ENCODE measurements at places on chromosomes 12 and 14.

- peak; percentile 42 for DNase-seq
Measured at GRCh38 chr14:55354500-55354899, 57.1 kb downstream of the ATG14 start.

- peak; percentile 10 for DNase-seq
Measured at GRCh38 chr14:70073924-70074566, 114.7 kb downstream of the SLC8A3 start.

DNA sequence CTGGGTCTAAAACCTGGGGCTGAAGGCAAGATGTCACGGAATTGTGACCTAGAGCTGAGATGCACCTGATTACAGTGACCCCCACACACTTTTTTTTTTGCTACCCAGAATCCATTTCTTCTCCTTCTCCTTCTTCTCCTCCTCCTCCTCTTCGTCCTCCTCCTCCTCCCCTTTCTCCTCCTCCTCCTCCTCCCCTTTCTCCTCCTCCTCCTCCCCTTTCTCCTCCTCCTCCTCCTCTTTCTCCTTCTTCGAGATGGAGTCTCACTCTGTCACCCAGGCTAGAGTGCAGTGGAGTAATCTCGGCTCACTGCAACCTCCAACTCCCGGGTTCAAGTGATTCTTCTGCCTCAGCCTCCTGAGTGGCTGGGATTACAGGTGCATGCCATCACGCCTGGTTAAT is 19.4 kb upstream of the FLVCR2 start:
- no peak for DNase-seq

- no peak for DNase-seq
Measured at GRCh38 chr14:60594062-60594461, 55.2 kb downstream of the SIX1 start.

DNA sequence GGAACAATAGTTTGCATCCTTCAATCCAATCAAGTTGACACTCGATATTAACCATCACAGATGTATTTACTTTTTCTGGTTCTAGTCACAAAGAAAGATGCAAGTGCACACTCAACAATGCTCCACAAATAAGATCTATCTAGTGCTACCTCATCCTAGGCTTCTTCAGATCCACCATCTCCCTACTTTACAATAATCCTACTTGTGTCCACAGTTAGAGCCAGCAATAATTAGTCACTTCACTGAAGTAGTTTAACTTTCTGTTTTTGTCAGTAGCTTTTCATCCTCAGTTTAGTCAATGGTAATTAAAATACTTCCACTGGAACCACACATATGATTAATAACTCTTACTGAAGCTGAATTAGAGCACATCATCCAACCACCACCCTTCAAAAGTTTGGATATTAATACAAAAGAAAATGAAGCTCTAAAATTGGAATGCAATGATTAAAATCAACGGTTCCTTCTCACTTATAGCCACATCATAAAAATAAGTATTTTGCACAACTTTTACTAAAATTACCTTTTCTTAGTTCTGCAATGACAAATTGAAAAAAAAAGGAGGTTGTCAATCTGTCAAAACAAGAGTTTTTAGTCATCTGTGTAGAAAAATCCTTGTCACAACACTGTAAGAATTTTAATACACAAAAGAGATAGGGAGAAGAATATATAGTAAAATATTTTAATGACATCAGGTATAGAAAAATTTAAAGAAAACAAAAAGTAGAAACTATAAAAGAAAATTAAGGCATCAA is 28.2 kb upstream of the SNRPF start:
- DNase-seq: no peak

- no peak for DNase-seq
Measured at GRCh38 chr12:130097798-130098255, 64.4 kb upstream of the FZD10 start.

- no peak for DNase-seq
Measured at GRCh38 chr12:49039421-49040363, 20.9 kb downstream of the KMT2D start.

DNA sequence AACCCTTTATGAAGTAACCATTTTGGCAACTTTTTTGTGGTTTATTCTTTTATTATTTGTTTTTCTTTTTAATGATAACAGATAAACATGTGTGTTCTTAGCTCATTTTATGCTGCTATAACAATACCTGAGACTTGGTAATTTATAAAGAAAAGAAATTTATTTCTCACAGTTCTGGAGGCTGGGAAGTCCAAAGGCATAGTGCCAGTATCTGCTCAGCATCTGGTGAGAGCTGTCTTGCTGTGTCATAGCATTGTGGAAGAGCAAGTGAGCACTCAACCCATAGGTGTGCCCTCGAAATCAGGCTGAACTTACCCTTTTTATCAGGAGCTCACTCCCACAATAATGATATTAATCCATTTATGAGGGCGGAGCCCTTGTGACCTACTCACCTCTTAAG is 8.0 kb upstream of the SCFD1 start:
- no peak for DNase-seq

- DNase-seq: no peak
Measured at GRCh38 chr14:101992708-101993107, 28.3 kb downstream of the DYNC1H1 start.

DNA sequence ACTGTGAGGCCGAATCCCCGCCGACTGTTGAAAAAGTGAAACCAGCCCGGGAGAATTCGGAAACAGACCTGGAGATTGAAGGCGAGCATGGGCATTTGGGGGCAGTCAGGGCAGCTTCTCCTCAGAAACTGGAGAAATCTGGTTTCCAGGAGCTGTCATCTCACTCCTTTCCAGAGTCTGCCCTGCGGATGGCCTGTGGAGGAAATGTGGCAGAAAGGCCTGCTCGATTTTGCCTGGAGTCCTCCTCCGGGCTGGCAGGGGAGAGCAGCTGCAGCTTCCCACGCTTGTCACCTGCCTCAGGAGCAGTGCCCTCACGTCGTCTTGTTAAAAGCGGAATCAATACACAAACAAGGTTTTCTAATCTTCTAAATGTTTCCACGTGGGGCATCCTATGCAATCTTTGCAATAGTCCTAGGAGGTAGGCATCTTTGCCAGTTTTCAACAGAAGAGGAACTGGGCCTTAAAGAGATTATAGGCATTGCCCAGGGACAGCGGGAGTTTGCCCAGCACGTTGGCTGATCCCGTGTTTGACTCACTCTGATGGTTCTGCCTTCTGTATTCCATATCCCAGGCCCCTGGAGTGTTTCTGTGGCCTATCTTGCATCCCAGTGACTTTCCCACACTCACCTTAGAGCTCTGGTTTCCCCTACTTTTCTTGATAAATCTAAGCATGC is 2.3 kb downstream of the LRRC74A start:
- DNase-seq: no peak

DNA sequence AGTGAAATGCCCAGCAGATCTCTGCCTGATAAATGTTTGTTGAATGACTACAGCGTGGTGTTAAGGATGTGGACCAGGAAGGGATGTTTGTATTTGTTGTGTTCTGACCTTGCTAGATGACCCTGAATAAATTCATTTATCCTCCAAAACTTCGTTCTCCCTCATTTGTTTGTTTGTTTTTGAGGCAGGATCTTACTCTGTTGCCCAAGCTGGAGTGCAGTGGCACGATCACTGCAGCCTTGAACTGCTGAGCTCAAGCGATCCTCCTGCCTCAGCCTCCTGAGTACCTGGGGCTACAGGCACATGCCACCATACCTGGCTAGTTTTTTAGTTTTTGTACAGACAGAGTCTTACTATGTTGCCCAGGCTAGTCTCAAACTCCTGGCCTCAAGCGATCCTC is 96.7 kb downstream of the TSPAN9 start:
- DNase-seq: no peak

- DNase-seq: no peak
Measured at GRCh38 chr12:120791669-120792176, 66.1 kb downstream of the ACADS start.

DNA sequence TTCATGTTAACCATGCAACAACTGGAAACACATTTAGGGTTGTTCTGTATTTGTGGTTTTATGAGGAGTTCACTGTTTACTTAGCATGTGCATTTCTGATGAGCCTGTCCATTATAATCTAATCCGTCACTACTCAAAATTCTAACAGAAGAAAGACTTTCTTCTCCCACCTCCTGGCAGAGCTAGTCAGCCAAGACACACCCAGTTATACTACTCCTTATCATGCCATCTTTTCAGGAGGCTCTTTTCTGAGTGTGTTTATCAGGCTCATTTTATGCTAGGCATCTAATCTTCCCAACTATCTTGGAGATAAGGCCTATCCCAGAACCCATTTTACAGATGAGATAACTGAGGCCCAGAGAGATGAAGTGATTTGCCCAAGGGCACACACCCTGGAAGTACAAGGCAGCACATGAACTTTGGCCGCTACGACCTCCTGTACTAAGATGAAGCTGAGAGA is 10.4 kb upstream of the MED13L start:
- DNase-seq: no peak

DNA sequence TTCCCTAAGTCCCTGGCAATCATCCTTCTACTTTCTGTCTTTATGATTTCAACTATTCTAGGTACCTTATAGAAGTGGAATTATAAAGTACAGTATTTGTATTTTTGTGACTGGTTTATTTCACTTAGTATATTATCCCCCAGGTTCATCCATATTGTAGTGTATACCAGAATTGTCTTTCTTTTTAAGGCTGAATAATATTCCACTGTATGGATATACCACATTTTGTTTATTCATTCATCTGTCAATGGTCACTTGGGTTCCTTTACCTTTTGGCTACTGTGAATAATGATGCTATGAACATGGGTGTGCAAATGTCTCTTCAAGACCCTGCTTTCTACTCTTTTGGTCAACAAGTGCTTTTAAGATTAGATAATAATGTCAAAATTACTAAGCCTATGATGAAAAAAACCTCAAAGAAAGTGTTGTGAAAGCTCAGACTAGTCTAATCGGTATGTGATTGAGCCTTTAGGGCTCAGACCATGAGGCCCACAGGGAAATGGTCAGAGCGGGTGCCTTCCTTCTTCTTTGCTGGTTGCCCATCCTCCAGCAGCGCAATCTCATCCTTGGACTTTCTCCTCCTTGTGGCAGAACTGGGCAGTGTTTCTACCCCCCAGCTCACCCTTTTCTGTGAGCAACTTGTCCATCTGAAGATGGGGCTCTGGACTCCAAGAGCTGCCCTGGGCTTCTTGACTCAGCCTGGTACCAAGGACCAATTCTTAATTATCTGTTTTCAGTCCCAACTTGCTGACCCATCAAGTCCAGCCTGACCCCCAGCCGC is 105.4 kb downstream of the TTC8 start:
- no peak for DNase-seq

- DNase-seq: no peak
Measured at GRCh38 chr14:50864946-50865345, 6.9 kb upstream of the ABHD12B start.

DNA sequence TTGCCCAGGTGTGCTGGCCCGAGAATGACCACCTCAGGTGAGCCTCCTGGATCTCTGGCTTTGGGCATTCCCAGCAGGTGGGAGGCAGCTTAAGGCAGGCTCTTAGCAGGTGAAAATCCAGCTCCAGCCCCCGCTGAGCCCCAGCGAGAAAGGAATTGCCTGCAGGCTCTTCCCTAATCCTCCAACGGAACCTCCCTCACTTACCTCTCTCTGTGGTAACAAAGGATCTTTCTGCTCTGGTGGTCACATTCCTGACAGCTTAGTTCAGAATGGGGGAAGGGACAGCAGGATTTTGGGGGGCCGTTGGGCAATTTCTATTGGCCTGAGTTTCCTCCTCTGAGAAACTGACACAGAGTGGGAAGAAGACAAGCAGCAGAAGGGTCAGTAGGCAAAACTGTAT is 116.0 kb upstream of the LHX5 start:
- no peak for DNase-seq

DNA sequence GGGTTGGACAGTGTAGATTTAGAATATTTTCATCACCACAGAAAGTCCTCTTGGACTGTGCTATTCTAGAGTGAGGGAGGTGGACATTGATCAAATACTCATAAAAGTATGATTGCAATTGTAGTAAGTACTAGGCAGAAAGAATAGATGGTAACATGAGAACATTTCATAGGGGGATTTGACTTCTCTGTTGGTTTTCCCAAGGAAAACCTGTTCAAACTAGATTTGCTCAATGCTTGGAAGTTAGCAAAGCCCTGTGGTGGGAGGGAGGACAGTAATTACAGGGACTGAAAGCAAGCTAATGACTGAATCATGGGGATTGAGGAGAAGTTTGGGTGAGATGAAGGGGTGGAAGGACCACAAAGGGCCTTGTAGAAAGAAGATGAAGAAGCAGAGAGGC is 24.4 kb upstream of the EID3 start:
- DNase-seq: no peak

DNA sequence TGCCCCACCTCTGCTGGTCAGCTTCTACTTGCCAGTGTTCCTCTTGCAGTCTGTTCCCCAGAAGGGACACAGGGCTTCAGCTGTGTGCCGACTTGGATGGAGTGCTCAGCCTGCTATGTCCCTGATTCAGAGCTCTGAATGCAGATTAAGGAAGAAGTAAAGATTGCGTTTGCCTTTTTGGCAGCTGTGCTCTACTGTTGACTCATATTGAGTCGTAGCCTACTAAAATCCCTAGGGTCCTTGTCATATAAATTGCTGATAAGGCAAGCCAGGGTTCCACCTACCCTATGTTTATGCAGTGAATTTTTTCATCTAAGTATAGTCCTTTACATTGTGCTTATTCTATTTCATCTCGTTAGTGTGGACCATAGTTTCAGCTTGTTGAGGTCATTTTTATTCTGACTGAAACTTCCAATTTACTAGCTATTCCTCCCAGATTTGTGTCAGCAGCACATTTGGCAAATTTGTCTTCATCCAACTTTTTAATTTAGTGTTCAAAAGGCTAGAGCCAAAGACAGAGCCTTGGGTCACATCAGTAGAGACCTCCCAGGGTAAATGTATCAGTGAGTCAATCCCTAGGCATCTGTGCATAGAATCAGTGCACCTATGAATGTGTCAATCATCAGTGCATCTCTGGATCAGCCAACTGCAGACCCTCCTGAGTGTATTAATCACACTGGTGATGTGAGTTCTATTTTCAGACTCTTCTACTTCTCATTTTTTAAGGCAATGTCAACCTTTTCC is 31.9 kb downstream of the CACNA1C start:
- no peak for DNase-seq

- DNase-seq: no peak
Measured at GRCh38 chr12:131511803-131512561, 198.9 kb upstream of the SFSWAP start.

- no peak for DNase-seq
Measured at GRCh38 chr14:39038542-39038941, 64.5 kb downstream of the SEC23A start.

DNA sequence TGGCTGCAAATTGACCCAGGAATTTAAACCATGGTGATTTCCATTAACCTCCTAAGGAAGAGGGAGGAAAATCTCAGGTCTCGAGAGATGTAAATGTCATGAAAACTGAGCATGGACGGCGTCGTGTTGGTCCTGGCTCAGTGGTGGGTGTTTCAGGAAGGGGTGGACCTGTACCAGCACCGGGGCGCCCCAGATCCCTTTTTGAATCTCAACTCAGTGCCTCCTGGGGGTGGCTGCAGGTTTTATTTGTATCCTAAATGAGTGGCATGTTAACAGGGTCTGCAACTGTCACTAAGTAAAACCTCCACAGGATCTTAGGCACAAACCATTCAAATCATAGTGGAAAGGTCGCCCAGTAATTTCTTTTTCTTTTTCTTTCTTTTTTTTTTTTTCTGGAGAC is 101.3 kb downstream of the ASCL4 start:
- DNase-seq: no peak

GRCh38 chr14:90281261-90281660 is 24.9 kb downstream of the PSMC1 start:
- DNase-seq: no peak

Data from DMS 273 treated with DMSO at 0.1 percent for 48 hours (cell line).